ENCODE measurements at places on chromosomes 2 and 18. TPM values are rescaled to one million over a fixed set of nuclear protein-coding genes. Genes with fewer than 3 reads are reported as not detected.

The WBP1 gene
- total RNA-seq: 80.2 TPM

The RTP5 gene
- 0.26 TPM for total RNA-seq

The ABCB11 gene
- not detected for total RNA-seq

The CDH19 gene
- total RNA-seq: not detected

The ACSL3 gene
- 23.9 TPM for total RNA-seq

The TRIM43 gene
- total RNA-seq: not detected

The TCF7L1 gene
- total RNA-seq: 0.15 TPM

Data from T-cell (primary cell).